ENCODE measurements at places on chromosomes 3 and 15.
A peak's percentile ranks its signal among the peaks of the same experiment; 100 is the strongest.

DNA sequence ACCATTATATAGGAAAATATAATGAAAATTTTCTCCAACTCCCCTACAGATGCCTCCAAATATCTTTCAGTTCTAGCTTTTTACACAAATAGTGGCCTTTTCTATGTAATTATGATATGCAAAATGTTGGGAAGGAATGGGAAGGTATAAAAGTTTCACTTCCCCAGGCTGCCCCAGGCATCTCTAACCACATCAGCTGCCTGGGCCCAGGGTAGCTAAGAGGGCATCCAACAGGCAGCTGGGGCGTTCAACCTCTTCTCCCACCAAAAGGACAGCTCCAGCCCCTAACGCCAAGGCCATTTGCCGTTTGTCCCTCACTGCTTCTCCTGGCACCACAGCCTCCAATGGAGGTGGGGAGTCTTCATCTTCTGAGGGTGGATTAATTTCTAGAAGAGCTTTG is 188.1 kb upstream of the TSC22D2 start:
- DNase-seq = no peak

GRCh38 chr3:135084405-135084804 is 289.3 kb downstream of the EPHB1 start:
- DNase-seq = no peak

DNA sequence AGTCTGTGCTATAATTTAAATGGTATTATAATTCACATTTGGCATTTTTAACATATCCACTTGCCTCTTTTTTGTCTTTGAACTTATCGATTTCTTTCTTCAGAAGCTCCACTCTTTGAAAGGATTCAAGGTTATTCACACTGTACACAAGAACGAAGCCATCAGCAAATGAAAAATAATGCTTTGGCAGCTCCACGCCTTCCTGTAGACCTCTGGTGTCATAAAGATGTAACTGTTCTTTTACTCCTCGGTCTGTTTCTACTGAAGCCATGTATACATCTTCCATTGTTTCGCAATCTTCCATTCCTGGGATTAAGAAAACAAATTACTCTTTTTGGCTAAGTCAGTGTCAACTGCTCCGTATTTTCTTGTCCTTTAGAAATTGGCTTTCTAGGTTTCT is 16.0 kb downstream of the NKIRAS1 start:
- DNase-seq = no peak

DNA sequence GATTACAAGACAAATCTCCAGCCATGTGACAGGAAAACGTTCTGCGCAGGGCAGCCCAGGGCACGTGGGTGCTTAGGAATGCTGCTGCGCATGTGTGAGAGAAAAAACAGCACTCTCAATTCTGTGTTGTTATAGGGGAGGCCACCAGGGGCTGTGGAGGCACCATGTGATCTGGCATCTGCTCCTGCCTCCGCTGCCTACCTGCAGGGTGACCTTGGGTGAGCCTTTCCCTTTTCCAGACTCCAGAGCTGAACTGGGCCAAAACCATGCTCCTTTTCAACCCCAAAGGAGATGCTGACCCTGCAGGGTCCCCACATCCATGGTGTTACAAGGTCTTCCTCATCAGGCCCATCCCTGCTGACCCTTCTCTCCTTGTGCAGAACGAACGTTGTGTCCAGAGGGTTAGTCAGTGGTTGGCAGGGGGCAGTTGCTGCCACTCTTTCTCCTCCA is 81.5 kb upstream of the RASGRF1 start:
- peak; percentile 58 for DNase-seq

DNA sequence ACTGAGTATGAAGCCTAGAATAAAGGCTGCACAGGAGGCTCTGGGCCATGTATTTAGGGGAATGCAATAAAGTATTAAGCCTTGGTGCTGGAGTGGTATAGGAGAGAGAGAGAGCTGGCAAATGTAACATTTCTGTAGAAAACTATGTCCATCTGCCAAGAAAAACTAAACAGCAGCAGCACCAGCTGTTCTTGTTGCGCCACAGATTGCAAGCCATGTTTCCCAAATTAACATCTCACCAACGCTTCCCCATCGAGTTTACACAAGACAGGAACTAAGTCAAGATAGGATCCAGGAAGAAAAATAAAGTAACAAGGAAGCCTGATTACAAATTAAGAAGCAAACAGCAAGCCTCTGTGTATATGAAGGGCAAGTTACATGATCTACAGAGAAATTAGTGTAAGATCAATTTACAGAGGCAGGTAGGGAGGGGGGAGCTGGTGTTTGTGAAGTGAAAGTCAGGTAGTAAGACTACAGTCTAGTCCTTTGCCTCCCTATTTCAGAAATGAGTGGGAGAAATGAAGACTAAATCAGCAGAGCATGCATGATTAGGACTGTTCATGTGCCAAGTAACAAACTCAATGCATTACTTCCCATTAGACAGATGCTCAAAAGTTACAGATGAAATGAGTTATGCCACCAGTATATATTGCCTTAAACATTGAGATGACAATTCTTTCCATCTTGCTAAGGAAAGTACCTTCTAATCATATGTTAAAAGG is 900.5 kb downstream of the EPHA3 start:
- DNase-seq = no peak

GRCh38 chr3:133083395-133083794 is 45.2 kb downstream of the TMEM108 start:
- DNase-seq = no peak

DNA sequence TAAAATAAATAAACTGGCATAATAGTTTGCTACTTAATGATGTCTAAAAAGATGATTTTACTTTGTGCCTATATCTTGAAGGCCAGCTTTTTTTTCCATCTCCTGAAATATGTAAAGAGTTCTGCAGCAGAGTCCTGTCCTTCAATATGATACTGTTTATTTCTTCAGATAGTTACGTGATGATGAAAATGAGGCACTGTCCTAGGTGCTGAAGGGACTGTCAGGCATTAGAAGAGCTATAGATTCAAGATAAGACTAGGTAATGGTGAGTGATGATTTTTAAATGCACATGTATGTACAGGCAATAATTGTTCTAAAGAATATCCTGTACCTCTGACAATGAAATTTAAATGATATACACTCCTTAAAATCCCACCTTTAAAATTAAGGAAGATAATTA is 326.9 kb upstream of the DNAJC19 start:
- DNase-seq = no peak

DNA sequence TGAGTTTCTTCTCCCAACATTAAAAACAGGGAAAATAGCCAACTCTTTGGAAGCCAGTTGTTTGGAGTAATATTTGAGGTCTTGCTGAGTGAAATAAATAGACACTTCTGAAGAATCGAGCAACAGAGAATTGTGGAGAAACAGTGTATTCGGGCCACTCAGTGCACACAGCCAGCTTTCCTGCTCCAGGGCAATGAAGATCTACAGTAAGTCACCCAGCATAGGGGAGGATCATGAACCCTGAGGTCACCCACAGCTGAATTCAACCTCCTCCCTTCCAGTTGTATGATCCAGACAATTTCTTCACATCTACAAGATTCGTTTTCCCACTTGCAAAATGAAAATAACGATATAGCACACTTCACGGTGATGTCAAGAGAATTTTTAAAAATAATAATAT is 161.7 kb upstream of the BCL6 start:
- no peak for DNase-seq

DNA sequence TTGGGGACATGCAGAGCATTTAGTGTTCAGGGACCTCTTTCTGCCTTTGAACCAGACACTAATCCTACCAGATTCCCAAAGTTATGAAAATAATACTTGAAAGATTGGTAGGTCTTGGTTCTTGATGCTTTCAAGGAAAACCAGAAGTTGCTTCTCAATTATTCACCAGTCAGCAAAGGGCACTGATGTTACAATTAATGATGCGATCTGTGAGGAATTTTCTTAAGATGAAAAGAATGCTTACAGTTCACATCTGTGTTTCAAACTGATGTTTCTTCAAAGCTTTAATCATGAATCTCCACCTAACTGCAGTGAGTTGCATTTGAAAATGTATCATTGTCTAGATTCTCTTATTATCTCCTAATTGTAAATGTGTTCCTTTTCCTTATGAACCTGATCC is 161.0 kb downstream of the NAALADL2 start:
- no peak for DNase-seq

DNA sequence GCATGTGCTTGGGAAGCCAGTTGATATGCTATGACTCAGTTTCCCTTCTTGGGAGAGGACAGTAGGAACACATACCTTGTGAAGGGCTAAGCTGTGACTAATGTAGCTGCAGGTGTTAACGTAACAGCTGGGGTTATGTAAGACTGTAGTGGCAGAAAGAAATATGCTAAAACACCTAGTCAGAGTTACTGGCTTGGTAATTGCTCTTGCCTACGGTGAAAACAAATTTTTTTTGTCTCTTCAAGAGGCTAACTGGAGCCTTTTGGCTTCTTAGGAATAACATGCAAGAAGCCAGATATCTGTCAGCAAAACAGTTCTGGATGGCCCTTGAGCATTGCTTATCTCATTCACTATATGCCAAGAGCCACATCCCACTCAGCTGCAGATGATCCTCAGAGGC is 1.4 kb downstream of the MAPKBP1 start:
- no peak for DNase-seq

- DNase-seq = no peak
These were observed 270.5 kb downstream of the MBNL1 start for GRCh38 chr3:152539191-152539764.

- no peak for DNase-seq
These were observed 534.5 kb upstream of the KCNMB2 start for GRCh38 chr3:178001670-178002101.

DNA sequence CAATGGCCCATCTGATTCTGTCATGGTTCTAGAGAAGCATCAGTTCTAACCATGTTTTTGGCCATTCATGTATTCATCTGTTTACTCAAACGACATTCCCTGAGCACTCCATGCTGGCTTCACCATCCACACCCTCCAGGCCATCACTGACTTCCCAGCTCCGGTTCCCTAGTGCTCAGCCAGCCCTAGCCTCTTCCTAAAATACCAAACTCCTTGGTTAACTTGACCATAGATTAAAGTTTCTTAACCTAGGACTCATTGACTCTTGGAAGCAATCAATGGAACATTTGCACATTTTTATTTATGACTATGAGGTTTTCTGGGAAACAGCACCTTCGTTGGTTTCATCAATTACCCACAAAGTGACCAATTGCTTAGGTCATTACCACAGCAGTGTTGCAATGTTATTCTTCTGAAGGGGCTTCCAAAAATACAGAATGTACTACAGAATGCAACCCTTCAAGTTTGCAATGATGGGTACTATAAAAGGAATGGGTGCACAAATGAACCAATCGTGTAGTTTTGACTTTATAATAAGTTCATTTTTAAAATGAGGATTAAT is 27.2 kb upstream of the SLC25A36 start:
- DNase-seq = no peak
